NCI-H82 (cell line): ENCODE measurements at places on chromosomes 16 and 17.
A peak's percentile ranks its signal among the peaks of the same experiment; 100 is the strongest.

GRCh38 chr17:49585422-49586027 lies 9.9 kb downstream of the NXPH3 start:
- DNase-seq: peak; percentile 90

- DNase-seq: no peak
These were observed 178.4 kb upstream of the C17orf78 start for GRCh38 chr17:37197336-37197735.

DNA sequence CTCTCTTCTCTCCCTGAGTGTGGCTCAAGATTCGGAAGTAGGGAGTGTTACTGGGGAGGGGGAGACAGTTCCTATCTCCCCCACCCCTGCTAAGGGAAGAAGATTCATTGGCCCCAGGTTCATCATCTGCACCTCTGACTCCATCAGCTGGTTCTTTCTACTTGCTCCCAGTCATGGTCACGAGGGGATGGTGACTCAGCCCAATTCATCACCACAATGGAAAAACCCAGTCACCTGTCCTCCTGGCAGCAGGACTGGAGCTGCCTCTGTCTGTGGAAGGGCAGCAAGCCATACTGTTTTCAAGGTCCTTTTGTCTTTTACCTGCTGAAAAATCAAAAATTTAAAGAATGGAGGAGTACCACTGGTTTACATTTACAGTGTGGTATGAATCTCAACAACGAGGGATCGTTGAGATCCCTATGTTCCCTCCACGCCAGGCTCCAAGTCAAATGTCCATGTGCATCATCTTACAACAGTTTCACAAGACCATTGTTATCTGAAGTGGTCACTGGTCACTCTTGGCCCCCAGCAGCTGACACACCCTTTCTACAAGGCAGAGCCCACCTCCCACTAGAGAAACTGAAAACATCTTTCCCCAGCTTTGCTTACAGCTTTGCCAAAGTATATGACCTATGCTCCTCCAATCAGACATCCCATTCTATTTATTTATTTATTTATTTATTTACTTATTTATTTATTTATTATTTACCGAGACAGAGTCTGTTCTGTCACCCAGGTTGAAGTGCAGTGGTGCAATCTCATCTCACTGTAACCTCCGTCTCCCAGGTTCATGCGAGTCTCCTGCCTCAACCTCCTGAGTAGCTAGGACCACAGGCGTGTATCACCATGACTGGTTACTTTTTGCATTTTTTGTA lies 40.4 kb upstream of the NDRG4 start:
- no peak for DNase-seq

DNA sequence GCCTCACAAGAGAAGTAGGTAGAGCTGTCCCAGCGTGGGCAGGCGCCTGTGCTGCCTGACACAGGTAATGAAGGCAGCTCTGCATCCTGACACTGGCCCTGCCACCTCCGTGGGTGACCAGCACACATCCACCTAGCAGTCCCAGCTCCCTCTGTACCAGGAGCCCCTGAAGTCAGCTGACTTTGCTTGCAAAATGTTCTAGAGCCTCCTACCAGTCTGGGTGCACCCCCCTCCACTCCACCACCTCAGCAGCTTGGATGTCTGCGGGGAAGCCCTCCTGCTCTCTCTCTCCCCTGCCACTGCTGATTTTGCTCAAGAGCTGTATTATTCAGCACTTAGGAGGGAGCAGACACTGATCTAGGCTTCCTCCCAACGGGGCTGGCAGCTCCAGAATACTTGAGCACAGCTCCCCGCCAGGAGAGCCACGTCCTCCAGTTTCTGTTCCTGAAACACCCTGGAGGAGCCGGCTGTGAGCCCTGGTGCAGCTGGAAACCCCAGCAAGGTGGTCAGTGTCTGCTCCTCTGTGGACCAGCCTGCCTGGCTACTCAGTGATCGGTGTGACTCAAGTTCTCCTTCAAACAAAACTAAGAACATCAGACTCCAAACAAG lies 1.0 kb downstream of the RNF166 start:
- DNase-seq: no peak

DNA sequence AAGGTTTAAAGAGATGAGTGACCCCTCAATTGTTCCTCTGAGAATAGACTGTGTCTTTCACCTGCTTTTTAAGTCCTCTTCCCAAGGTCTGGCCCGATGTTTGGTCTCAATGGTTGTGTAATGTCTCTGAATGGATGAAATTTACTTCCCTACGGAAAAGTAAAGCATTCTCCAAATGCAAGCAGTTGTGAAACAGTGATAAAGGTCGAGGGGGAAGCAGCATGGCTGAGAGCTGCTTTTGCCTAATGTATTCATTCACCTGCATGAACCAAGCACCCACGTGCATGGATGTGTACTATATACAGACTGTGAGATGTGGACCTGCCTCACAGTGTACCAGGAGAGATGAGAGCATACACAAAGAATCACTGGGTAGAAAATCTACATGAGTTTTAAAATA lies 11.4 kb downstream of the MRPS23 start:
- no peak for DNase-seq

DNA sequence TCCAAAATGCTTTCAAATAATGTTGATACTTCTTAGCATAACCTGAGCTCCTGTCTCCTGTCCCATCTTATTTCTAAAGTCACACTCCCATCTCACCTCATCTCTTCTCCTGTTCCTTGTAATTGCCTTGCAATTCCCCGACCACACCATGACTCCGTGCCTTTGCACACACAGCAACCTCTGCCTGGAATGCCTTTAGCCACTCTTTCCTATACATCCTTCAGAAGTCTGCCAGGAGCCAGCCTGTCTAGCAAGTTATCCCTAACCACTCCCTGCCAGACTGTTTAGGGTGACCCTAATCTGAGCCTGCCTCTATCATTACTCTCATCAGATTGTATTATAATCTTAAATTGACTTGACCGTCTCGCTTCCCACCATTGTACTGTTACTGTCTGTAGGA lies 168.0 kb upstream of the NOG start:
- no peak for DNase-seq

DNA sequence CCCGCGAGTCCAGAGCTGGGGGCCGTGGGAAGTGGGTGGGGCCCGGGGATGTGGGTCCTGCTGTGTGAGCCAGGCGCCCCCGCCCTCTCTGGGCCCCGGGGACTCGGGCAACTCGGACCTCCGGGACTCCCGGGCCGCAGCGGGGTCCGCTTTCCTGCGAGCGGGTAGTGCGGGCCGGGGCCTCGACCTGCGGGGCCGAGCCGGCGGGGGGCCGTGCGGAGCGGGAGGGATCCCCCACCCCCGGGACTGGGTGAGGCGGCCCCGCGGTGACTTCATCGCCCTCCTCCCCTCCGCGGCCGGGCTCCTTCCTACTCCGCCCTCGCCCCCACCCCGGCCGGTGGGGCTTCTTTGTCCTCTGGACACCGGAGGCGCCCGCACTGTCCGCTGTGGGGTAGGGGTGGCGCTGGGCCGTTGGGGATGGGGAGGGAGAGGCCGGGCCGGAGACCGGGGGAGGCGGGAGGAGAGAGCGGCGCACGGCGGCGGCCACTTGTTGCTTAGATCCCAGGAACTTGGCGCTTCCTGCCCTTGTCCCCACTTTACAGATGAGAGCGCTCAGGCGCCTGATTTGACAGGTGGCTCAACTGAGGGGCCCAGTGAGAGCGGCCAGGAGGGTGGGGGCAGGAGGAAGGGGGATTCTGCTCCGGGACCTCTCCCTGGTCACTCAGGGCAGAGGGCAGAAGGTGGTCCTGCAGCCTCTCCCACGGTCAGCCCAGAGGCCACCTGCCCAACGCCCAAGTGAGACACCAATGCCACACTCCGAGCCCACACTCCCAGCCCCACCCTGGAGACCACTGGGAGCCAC lies 874 bp downstream of the CMTM3 start:
- peak; percentile 36 for DNase-seq

DNA sequence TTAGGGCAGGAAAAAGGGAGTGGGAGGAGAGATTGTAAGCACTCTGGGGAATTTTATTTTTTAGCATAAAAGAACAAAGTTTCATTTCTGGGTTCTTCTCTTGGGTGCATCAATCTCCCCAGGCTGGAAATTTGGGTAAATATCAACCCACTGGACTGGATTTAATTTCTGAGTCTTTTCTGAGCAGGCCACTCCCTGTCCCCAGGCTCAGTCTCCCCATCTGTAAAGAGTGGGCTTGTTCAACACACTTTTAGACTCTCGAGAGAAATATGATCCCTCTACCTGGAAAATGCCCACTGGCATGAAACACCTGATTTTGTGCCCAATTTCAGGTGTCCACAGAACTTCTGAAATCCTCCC lies 617 bp upstream of the VTN start:
- DNase-seq: no peak

- DNase-seq: no peak
These were observed 4.1 kb upstream of the PDE6G start for GRCh38 chr17:81660441-81660840.

DNA sequence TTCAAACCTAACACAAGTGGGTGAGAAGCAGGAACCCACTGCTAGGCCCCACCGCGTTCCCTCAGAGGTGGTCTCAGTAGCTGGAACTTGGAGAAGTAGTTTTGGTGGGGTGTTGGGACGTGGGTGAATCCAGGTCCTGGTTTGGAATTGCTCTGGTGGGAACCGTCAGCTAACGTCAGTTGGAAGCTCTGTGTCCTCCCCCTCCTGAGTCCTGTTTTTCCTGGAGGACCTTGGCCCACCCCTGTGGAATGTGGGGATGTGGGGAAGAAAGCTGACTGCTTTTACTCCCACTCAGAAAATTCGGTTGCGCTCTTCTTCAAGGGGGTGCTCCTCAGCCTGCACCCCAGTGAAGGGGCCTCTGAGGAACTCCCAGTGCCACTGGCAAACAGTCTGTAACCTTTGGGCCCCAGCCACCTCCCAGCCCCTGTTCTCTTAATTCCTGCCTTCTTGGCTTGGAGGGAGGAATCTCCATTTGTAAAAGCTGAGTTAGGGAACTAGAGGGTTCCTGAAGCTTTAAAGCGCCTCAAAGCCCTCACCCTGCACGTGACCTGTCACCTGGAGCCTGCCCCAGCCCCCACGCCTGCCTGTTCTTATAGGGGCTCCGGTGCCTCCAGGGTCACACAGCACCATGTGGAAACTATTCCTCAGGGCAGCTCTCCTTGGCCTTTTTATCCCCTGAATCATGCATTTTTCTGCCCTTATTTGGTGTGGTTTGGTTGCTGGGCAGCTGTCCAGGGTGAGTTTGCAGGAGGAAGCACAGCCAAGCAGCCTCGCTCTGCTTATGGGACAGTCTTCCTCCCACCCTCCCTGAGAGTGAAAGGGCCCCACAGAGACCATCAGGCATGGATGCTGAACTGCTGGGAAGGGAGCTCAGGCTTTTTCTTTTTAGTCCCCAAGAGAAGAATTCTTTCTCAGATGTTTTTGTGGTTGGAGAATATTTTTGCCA lies 16.2 kb upstream of the NAGLU start:
- DNase-seq: no peak

GRCh38 chr16:3458278-3458851 lies 14.9 kb downstream of the NAA60 start:
- peak; percentile 46 for DNase-seq

DNA sequence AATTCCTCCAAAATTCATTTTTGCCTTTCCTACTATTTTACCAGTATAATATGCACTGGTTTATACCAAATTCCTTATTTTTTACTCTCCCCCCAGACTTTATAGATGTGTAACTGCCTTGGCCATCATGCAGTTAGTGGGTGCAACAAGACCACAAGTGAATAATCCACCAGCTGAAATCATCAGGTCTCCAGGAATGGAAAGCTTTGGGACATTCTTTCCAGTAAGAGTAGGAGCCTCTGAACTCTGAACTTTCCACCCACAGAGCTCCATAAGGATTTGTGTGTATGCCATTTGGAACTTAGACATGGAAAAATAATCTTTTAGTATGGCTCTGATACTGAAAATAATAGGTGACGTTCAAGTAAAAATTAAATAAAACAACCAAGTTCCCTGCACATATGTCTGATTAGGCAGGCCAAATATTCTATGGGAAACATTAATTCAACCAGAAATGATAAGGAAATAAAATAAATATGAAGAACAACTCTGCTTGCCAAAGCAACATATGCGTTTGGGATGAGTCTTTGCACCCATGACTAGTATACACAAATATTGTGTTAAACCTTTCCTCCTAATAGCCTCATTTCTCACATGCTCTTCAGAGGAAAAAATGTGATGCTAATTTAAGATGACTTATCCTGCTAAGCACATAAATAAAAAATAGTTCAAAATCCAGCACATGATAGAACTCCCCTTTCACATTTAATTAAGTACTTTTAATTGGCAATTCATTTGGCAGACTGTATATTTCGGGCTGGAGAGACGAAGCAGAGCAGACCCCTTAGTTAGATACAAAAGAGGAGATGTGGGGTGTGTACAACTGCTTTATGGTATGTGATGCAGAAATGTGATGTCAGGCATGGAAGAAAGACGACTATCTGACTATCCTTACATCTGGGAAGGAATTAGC lies 11.6 kb upstream of the LYRM9 start:
- no peak for DNase-seq

DNA sequence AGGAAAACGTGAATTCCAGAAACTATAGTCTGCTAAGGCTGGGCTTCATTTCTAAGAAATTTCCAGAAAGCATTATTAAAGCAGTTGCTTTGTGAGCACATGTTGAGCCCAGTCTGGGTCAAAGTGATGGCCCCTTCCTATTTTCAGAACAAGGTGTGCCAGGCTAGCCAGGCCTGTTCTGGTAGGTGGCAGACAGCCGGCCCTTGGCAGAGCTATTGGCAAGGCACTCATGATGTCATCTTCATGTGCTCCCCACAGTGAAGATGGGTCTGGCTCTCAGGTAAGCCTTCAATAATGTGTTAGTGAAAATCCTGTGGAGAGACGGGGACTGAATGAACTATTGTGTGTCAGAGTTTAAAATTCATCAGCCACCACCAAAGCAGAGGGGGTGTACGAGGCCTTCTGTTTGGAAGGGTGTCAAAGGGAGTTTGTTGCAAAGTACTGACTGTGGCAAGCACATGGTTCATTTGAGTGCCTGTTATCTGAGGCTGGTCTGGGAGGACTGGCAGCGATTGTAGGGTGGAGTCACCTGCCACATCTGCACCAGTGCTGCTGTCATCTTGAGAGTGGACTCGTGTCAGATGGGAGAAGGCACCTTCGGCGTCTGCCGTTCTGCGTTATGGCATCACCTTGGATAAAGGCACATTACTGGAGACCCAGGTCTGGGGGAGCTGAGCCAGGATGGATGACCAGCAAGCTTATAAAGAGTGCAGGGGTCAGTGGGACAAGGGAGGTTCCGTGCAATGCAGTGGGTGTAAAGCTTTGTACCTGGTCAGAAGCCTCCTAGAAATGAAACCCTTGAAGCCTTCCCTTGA lies 43.4 kb downstream of the KSR1 start:
- no peak for DNase-seq

GRCh38 chr16:84368308-84368996 lies at the start of gene ATP2C2:
Gene ATP2C2 (plus strand): TSS chr16:84368538. CDS start chr16:84368616, 78 bp downstream.
- no peak for DNase-seq

- no peak for DNase-seq
These were observed 4.8 kb upstream of the SIRT7 start for GRCh38 chr17:81922566-81923301.

- peak; percentile 94 for DNase-seq
These were observed 6.1 kb downstream of the GJD3 start for GRCh38 chr17:40358323-40359038.
